ENCODE measurements at places on chromosomes 2 and 18.
A peak's percentile ranks its signal among the peaks of the same experiment; 100 is the strongest.

GRCh38 chr2:44951714-44952113, 10.2 kb downstream of the SIX3 start:
- DNase-seq: no peak

DNA sequence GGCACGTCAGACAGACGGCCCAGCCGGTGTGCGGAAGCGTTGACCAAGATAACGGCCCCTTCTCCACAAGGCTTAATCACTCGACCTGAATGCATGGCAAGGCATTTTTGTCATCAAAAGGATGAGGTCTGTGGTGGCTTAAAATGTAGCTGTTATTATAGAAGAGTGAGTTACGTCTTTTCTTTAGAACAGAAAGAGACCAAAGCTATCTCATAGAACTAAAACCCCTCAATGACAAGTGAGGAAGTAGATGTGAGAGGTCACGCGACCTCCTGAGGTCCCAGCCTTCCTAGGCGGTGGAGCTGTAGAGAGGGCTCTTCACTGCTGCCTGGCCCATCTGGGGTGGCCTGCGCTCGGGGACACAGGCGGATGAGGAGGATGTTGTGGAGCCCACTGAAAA, 75.7 kb downstream of the LDLRAD4 start:
- no peak for DNase-seq

DNA sequence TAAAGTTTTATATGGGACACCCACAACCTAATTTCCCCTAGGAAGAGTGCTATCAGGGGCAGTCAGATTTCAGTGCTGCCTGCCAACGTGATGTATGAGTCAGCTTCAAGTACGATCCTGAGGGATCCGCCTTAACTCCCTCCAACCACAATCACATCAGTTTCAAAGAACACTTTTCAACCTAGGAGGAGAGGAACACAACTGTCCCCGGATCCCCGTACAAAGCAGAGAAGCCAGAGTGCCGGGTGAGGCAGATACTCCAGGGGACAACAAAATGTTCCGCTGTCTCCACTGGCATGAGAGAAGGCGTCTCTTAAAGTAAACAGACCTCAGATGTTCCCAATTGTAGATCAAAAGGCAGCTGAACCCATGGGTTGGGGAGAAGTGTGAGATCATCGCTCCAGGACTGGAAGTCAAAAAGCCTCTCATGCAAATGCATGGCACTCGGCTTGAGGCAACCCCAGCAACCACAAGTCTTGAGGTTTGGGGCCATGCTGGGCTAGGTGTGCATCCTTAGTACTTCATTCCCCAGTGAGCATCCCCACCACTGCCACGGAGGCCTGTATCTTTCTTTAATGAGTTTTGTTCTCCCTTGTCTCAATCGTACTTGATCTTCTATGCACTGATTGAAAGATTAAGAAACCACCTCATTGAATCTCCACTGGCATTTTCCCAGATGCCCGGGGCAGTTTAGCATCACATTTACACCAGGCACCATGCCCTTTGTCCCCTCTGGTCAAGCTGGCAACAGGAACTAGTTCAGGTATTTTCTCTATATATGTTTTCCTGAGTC, 91.0 kb upstream of the CCBE1 start:
- DNase-seq: no peak

GRCh38 chr2:168180483-168180882, 66.9 kb downstream of the STK39 start:
- DNase-seq: no peak

- DNase-seq: no peak
Observed at GRCh38 chr2:63893163-63893562, 51.5 kb downstream of the UGP2 start.

DNA sequence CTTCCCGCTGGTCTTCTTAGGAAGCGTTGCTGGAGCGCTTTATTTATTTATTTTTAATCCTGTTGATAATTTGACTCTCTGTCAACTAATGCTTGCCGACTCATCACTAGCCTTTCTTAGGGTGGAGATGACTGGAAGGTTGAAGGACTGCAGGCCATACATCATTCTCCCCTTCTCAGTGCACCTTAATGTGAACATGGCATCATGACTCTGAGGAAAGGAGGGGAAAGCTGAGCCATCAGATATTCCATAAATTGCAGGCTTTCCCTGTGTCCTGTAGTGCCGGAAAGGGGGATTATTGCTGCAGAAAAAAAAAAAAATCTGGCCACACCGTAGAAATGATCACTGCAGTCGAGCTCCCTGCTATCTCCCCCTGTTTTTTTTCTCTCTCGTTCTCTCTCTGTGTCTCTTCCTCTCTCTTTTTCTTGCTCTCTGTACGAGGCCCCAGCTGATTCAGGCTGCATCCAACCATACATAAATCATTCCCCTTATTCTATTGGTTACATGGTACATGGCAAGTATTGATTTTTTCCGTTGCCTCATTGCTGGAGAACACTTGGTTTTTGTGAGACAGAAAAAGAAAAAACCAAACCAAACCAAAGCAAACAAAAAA, 125.8 kb upstream of the EFEMP1 start:
- DNase-seq: no peak

GRCh38 chr2:42055573-42056514, 8.0 kb downstream of the PKDCC start:
- no peak for DNase-seq

DNA sequence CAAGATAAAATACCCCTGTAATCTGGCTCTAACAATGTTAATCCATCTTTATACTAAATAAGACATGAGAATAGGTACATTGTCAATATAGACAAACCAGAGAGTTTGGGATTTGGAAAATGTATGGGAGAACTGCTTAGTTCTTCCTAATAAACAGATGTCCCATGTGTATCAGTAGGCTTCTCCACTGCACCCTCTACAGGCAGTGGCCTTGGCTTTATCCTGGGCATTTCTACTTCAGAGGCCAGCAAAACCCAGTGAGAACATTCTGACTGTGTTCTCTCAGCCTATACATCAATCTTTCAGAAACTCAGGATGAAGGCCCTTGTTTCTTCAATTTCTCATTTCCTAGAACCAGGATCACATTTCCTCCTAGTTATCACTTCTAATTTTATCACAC, 1167.5 kb upstream of the ACVR2A start:
- DNase-seq: no peak

GRCh38 chr2:52253416-52253980, 1221.6 kb upstream of the NRXN1 start:
- DNase-seq: no peak

DNA sequence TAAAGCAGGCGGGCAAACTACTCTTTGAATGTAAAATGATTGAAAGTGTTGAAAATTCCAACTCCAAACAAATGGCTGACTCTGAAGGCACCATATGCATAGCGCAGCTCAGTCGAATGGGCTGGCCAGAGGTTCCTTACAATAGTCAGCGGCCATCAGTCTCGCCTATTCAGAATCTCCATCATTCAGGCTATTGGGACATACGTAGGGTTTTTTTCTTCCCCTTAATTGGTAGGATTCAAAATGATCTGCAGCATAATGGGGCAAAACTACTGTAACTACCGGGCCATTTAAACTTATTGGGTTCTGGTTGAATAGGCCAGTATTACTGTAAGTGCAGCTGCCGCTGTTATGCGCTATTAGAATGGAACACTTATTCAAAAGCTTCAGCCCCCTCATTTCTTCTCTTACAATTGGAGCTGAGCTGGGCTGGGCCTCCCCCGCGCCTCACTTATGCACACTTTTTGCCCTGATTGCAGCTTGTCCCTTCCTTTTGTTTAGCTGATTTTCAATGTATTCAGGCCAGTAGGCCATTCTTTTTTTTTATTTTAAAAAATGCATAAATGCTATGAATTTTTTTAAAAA, 40.4 kb downstream of the SLC9A4 start:
- DNase-seq: no peak

DNA sequence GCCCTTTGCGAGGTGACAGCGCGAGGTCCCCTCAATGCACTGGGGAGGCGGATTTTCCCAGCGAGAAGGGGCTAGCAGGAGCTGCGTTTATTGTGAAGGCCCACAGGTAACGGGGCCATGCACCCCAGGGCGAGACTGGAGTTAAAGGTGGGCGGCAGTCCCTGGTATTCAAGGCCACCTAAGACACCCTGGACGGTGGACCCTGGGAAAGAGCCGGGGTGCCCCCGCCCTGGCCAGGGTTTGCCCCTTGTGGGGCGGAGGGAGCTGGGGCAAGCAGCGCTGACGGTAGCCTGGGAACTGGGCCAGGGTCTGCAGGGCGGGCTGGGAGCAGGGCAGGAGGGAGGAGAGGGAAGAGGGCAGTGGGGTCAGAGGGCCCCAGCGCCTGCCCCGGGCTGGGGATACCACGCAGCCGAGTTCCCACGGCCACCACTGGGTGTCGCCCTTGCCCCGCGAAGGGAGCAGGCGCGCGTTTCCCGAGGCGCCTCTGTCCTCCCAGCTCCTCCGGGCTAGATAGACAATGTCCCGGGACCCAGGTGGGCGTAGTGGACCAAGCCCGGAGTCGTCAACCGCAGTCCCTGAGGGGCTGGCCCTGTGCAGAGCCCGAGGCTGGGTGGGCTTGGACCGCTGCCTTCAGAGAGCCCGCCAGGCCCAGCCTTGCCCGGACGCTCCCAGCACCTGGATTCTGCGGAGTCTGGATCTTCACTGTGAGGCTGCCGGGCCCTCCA, 80.2 kb downstream of the SMAD4 start:
- DNase-seq: peak; percentile 64

GRCh38 chr18:23618862-23619387, 32.6 kb upstream of the NPC1 start:
- DNase-seq: no peak

DNA sequence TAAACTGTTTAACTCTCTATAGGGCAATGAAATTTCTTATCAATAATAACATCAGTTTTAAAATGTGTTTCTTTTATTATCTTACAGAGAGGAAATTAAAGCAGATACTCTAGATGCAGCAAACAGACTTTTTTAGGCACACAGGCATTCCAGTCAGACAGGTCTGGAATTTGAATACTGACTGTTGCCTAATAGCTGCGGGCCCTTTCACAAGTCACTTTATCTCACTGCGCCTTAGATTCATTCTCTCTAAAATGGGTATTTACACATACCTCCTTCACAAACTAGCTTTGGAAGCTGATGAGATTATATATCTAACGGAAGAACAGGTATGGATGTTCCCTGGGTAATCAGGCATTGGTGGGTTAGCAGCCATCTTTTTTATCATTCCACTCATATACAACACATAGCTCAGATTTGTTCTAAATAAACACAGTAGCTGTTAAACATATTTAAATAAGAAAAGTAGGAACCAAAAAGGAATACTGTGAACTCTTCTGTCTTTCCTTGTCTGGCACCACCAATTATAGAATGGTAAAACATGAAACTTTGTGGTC, 104.2 kb downstream of the LRP2 start:
- no peak for DNase-seq

DNA sequence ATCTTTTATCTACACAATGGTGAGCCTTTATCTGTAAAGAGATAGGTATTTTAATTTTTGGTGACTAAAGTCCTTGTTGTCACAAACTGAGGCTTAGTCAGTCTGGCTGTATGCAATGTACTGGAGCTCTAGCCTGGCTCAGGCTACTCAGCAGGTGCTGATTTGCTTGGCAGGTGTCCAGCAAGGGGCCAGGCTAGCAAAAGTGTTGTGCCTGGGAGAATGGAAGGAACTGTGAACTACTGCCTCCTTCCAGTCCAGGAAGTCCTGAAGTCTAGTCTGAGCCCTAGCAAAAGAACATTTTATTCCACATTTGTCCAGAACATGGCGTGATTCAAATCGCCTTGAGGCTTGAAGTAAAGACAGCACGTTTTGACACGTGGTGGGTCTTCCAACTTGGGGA, 260.5 kb downstream of the CCDC85A start:
- no peak for DNase-seq

- no peak for DNase-seq
Observed at GRCh38 chr2:189165656-189166380, 13.7 kb downstream of the COL5A2 start.

GRCh38 chr2:64904413-64905329, 84.5 kb upstream of the SLC1A4 start:
- no peak for DNase-seq

- no peak for DNase-seq
Observed at GRCh38 chr2:86420913-86421312, 20.3 kb upstream of the KDM3A start.

- DNase-seq: peak; percentile 7
Observed at GRCh38 chr2:223760838-223761502, 76.4 kb downstream of the AP1S3 start.

GRCh38 chr18:43661570-43661969, 384.3 kb upstream of the SYT4 start:
- DNase-seq: no peak

- no peak for DNase-seq
Observed at GRCh38 chr2:122960759-122961641, 1064.1 kb upstream of the CNTNAP5 start.

DNA sequence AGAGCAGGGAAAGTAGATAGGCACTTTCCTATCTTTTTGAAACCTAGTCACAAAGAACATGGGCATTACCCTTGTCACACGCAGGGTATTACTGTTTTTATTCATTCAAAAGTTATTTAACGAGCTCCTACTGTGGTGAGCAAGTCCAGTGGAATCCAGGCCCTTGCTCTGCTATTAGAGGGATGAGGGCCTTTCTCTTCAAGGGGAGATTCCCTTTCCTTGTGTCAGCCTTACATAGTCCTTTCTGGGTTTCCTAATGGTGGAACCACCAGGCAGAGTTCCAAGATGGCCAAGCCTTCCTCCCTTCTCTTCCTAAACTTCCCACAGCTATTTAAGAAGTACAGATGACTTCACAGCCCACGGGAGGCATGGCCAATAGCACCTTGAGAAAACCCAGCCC, 64.6 kb downstream of the SPTBN1 start:
- no peak for DNase-seq

- peak; percentile 39 for DNase-seq
Observed at GRCh38 chr2:111897924-111898702, at the start of gene MERTK. Gene MERTK (plus strand): TSS chr2:111898607. CDS start chr2:111898736, 129 bp downstream.

DNA sequence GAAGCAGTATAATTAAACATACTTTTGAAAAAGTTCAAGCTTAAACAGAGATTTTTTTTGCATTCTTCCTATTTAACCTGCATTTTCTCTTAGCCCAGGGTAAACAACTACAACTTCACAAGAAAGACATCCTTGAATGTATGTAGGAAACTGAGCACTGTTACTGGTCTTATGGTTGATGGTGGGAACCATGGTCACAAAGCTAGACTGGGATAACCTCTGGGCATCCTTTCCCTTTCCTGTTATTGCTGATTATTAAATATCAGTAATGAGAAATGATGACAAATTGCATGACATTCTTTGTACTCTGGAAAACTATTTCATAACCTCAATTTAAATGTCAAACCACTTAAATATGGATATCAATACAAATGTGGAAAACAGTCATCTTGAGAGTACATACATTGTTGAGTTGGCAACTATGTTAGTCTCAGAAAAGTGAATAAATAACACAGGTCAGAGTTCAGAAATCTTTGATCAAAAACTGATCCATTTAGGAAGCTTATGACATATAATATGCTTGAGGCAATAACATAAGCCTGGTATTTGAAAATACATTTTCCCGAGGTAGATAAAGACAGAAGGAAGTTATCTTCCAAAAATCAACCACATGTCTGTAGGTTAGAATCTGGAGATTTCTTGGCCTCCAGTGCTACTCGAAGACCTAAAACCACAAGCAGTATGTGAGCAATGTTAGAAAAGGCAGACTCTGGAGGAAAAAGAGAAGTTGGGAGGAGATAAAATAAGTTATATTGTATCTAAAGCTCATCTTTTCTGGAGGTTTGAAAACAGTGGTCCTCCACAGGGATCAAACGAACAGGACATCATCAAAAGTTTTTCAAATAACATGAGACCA, 65.2 kb upstream of the ST8SIA5 start:
- DNase-seq: no peak

GRCh38 chr18:10289951-10290637, 164.3 kb upstream of the APCDD1 start:
- no peak for DNase-seq

GRCh38 chr18:2907550-2908135, 60.8 kb downstream of the EMILIN2 start:
- no peak for DNase-seq

GRCh38 chr2:182594286-182594685, 121.8 kb upstream of the DNAJC10 start:
- no peak for DNase-seq

GRCh38 chr2:125573432-125573831, 1082.5 kb upstream of the GYPC start:
- DNase-seq: no peak
